ENCODE measurements at places on chromosomes 7 and 10.

DNA sequence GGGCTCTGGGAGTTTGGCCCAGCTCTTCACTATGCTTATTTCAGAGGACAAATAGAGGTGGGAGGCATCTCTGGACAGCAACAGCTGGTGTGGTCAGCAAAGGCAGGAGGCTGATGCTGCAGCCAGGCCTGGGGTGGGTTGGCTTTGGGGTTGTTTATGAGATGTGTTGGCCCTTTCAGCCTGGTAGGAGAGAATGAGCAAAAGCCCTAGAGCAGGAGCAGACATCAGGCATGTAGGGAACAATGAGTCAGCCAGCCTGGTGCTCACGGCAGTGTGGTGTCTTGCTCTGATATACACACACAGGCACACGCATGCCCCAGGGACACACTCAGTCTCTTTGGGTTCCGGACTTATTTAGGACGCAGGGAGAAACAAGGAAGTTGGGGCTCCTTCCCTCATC, 157.1 kb downstream of the PRKCQ start:
- no peak for DNase-seq

DNA sequence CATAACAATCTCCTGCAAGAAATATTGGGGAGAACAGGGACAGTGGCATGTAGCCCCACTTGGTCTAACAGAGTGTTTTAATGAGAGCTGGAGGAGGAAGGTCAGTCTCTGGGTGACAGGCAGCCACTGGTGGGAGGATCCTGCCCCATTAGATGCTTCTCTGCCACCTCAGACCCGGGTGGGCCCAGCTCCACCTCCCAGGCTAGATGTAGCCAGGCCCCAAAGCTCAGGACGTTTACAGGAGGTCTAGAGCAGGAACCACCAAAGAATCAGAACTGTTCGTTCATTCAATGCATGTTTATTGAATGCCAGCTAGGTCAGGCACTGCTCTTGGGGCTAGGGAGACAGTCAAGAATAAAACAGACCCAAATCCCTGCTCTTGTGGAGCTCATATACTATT, 28.4 kb upstream of the GPNMB start:
- no peak for DNase-seq

- no peak for DNase-seq
Measured at GRCh38 chr10:74949034-74949832, 122.8 kb downstream of the KAT6B start.

DNA sequence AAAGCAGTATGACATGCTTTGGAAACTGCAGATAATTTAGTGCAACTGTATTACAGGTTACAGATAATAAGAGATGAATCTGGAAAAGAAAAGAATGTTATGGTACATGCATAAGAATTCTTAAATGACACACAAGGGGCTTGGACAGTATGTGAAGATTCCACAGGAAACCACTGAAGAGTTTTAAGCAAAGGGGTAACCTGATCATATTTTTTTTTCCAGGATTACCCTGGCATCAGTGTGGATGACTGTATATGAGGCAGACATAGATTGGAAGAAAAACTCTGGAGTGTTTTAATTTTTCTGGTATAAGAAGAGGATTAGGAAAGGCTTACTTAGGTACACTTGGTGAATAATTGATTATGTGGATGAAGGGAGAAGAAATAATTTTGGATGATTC, 8.1 kb downstream of the TFPI2 start:
- no peak for DNase-seq

GRCh38 chr7:55192723-55193122, 172.4 kb upstream of the LANCL2 start:
- no peak for DNase-seq
